CD4-positive, alpha-beta T cell treated with Interleukin-10 for 1 hour (primary cell): ENCODE measurements at places on chromosomes 1 and 21.

DNA sequence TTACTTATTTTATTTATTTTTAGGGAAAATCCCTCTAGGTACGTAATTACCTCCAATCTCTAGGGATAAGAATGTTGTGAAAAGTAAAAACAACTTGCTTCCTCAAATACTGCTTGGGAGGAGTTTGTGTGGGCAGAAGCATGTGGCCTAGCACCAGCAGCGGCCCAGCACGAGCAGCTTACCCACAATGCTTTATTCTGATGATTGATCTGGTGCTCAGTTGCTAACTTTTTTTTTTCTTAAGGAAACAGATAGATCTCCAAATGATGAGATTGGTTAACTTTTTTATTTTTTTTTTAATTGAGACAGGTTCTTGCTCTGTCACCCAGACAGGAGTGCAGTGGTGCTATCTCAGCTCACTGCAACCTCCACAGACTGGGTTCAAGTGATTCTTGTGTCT lies 4.2 kb downstream of the CLIC6 start:
- DNase-seq: no peak

DNA sequence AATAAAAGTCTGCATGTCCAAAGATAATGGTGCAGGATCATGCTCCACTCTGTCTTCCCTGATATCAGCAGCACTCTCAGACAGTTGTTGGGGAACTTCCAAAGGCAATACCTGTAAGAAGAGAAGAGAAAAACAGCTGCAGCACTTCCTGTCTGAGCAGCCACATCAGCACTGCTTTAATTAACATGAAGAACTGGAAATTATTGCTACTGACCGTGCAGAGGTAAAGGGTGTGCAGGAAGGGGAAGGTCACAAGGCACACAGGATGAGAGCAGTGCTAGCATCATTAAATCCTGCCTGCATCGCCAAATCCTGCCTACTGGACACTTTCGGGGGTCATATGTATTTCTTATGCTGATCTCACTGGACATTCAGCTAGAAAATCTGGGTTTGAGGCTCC lies 379.0 kb downstream of the LMX1A start:
- DNase-seq: no peak

DNA sequence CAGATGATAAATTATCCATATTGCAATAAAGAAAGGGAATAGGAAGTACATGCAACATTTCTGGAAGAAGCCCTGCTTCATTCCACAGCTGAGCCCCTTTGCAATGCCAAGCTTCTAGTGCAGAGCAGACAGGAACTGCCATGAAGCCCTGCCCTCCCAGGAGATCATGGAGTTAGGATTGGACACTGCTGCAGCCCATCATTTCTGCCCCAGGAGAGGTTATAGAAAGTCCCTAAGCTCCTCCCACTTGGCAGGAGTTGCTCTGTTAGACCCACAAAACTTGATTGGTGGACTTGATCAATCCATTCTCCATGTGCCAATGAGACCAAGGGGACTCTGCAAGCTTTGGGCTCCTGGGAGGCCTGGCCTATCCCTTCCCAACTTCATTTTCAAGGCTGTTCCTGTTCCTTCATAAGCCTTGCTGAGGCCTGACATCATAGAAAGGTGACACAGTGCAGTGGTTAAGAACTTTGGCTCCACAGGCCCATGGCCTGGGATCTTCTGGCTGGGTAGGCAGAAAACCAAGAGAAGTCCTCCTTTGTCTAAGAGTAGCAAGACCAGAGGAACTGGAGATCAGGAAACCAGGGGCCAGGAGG lies 1.3 kb upstream of the LAPTM5 start:
- no peak for DNase-seq

DNA sequence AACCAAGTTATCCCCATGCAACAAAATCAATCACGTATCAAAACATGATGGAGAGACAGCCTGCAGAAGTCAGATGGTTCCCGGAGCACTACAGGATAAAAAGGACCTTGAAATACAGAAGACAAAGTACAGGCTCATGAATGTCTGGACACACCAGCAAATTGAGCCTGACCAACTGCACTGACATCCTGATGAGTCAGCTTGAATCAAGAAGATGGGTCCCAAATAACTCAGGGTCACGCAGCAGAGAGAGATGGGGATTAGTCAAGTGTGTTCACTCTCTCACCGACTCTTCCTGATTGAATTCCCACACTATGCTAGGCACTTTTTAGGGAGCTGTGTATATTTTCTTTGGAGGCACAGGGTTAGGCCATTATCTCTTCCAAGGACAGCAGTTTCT lies 71.1 kb upstream of the DIRAS3 start:
- no peak for DNase-seq

GRCh38 chr1:51968632-51969031 lies 21.9 kb downstream of the RAB3B start:
- no peak for DNase-seq

DNA sequence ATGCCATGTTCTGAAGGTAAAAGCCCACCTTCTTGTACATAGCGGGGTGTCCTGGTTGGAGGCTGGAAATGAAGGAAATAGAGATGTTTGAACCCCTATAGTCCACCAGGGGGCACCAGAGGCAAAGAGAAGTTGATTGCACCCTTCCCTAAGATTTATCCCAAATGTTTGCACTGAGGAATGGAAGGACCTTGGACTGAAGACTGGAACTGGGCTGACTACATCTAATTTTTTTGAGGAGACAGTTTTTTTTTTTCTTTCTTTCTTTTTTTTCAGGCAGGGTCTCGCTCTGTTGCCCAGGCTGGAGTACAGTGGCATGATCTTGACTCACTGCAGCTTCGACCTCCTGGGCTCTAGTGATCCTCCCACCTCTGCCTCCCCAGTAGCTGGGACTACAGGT lies 55.3 kb upstream of the EIF4G3 start:
- peak; percentile 55 for DNase-seq

DNA sequence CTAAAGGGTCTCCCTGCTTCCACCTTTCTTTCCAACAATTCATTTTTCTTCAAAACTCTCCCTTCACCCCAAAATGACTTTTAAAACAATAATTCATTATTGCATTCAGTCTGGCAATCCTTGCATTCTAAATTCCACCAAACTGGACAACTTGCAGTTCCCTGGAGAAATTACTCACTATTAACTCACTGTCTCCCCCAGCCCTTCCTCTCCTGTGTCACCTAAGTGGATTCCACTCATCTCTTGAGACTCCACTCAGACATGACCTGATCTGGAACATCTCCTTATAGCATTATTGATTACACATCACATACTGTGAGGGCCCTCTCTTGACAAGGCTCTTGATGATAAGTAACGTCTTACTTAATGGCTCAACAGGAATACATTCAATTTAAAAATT lies 257.1 kb downstream of the BRINP2 start:
- DNase-seq: no peak

- DNase-seq: no peak
Observed at GRCh38 chr1:26328597-26328996, 10.8 kb downstream of the CD52 start.

GRCh38 chr21:46295996-46296752 lies 10.0 kb downstream of the YBEY start:
- peak; percentile 54 for DNase-seq
